ENCODE measurements at places on chromosomes 2 and 18. TPM values are rescaled to one million over a fixed set of nuclear protein-coding genes. Genes with fewer than 3 reads are reported as not detected.

GRCh38 chr2:216533609-216534008 is 35.0 kb downstream of the RPL37A start:
- DNase-seq: no peak

DLX2 gene
- 0.02 TPM for polyA plus RNA-seq

- DNase-seq: no peak
These were observed 64.5 kb downstream of the CRACDL start for GRCh38 chr2:98871506-98871905.

DNA sequence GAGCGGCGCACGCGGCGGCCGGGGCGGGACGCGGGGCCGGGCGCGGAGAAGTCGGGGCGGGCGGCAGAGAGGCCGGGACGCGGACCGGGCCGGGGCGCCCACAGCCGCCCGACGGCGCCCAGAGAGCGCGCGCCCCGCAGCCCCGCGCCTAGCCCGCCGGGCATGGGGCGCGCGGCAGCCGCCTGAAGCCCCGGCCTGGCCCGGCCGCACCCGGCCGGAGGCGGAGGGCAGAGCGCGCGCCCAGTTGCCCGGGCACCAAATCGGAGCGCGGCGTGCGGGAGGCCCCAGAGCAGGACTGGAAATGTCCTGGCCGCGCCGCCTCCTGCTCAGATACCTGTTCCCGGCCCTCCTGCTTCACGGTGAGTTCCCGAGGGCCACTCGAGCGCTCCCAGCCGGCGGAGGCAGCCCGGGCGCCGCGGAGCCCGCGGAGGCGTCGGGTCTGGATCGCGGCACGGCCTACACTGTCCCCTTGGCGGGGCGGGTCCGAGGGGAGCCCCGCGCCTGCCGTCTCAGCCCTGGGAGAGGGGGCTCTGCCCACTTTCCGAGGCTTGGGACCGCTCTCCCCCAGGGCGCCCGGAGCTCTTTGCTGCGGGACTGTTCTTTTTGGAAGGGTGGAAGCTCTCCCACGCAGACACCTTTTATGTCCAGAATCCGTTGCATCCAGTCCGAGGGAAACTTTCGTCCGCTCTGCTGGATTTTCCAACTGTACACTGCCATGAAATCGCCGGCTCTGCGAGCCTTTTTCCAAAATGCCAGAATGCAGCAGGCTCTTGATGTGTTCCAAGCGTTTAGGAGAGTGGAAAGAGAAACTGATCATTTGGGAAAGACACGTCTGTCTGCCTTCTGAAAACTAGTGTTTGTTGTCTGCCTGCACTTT is 484 bp downstream of the APCDD1 start:
- no peak for DNase-seq

GRCh38 chr18:38481576-38481975 is 916.0 kb upstream of the CELF4 start:
- no peak for DNase-seq

DNA sequence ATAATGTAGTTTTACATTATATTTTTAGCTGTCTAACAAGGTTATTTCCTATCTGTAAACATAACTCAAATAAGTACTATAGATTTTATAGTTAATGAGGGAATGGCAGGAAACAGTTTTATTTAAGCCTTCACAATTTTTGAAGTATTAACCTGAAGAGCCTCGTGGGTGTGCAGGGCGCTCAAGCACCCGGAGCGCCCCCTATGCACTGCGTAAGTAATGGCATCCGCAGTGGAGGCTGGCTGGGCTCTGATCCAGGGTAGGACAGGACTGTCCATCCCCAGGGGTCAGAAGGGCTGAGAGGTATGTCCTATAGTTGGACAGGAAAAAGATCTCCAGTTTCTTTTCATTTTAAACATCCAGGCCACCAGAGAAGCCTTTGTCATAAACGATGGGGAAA is 8.2 kb upstream of the GBX2 start:
- DNase-seq: peak; percentile 85

DNA sequence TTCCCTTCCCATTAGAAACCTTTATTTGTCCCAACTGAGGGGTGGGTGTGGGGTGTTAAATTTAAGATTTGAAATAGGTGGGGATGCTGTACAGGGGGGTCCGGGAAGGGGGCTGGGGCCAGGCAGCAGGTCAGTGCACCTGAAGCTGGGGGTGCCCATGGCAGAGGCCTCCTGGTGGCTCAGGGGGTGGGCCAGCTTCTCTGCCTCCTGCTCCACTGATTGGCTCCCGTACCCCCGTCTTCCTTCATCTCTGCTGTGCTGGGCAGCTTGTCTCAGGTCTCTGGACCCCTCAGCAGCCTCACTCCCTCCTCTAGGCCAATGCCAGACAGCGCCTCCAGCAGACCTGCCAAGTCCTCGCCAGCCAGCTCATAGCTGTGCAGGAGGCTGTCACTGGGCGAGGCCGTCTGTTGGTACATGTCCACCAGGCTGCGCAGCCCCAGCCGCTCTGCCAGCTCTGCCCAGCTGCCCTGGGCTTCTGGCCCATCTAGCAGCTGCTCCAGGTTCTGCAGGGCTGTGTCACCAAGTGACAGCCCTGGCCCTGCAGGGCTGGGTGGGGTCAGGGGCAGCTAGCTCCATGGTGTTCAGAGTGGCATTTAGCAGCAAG is 2.0 kb upstream of the ANKRD62 start:
- DNase-seq: no peak

- no peak for DNase-seq
These were observed 109.2 kb downstream of the CCDC85A start for GRCh38 chr2:56292951-56293350.

TGFA gene
- not detected for polyA plus RNA-seq

DNA sequence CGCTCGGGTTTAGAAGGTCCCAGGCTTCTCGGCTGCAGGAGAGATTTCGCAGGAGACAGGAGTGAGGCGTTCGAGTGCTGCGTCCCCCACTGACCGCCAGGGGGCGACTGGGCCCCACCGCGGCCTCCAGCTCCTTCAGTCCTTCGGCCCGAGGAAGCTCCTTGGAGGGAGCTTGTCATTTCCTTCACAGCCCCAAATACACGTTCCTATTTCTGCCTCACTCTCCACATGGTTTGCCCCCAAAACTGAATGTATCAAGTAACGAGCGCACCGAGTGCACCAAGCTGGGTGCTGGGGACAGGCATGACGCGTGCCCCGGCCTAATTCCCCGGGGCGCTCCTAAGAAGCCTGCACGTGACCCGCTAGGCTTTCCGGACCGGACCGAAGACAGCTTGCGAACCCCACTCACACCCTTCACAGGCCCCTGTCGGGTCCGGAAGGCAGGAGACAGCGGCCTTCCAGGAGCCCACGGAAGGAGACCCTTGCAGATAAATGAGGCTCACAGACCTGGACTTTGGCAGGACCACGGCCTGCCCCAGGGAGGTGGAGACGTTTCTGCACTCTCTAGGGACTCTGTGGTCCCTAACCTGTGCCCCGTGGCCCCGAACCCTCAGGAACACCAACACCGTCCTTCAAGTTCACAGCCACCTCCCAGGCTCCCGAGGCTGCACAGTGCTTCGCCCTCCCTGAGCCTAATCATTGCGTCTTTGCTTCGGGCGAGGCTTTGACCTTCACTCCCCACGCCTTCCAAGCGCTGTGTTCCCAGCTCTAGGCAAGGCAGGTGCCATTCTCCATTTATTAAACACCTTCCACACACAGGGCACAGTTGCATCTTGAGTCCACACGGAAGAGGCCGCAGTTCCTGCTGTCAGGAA is 13.0 kb upstream of the FAHD2A start:
- DNase-seq: peak; percentile 86

GRCh38 chr2:27082773-27083409 is 3.7 kb upstream of the KHK start:
- no peak for DNase-seq

GRCh38 chr2:152099367-152100050 is 665 bp upstream of the CACNB4 start:
- DNase-seq: peak; percentile 46

GRCh38 chr2:162232027-162232426 is 11.2 kb downstream of the FAP start:
- DNase-seq: no peak

- DNase-seq: no peak
These were observed 1087.5 kb upstream of the NXPH2 start for GRCh38 chr2:139867601-139868226.

DNA sequence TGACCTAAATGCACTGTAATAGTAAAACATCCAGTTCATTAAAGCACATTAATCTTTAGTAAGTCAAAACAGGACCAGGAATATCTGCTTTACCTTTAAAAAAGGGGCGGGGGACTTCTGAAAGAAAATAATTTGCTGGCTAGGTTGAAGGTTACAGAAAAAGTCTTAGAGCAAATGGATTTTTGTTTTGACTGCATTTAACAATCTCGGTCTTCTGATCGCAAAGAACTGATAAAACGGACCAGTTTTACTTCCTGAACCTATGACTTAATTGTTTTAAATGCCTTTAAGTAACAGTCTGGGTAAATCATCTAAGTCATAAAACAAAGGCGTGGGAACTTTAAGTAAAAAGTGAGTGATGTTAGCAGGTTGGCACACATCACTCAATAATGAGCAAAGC is 783 bp downstream of the BUB1 start:
- no peak for DNase-seq

GRCh38 chr2:126656431-126657147 is 631 bp downstream of the GYPC start:
- no peak for DNase-seq

GRCh38 chr2:85071096-85071495 is 62.1 kb upstream of the TCF7L1 start:
- DNase-seq: no peak

GRCh38 chr18:74019864-74020263 is 127.8 kb downstream of the FBXO15 start:
- DNase-seq: no peak

- DNase-seq: no peak
These were observed 110.5 kb downstream of the DYSF start for GRCh38 chr2:71563872-71564271.

DNA sequence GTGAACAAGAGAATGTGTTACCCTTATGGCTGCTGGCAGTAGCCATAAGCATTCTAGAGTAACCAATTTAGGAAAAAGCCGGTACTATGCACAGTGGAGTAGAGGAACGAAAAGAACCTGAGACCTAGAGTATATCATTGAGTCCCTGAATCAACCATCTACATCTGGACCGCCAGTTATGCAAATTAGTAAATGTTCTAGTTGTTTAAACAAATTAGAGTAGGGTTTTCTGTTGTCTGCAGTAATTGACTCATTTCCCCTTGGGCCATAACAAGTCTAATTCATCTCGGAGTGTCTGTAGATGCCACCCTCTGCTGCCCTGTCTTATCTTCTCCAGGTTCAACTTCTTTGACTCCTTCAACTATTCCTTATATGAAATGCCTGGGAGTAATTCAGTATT is 60.1 kb upstream of the CAPN13 start:
- no peak for DNase-seq

MAL gene
- polyA plus RNA-seq: not detected

GRCh38 chr2:33420726-33421125 is 55.7 kb upstream of the RASGRP3 start:
- DNase-seq: no peak

STARD6 gene
- not detected for polyA plus RNA-seq

GRCh38 chr18:75694292-75694691 is 266.8 kb upstream of the SMIM21 start:
- DNase-seq: no peak

DNA sequence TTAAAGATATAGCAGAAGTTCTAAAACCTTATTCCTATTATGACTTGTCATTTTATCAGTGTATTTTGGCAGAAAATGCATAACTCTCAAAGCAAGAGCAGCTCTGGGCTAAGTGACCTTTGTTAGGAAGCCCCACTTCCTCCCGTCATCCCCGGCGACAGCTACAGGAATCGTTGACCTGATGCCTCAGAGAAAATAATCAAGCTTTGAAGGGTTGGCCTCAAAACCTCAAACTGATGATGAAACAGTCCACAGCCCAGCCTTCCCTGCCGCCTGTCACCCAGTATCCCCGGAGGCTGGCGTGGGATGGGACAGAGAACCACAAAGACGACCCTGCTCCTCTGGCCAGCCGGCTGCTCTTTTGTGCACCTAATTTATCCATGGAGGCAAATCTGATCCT is 65.3 kb downstream of the KCNF1 start:
- peak; percentile 37 for DNase-seq

- no peak for DNase-seq
These were observed 71.2 kb downstream of the MREG start for GRCh38 chr2:215942194-215942593.

DNA sequence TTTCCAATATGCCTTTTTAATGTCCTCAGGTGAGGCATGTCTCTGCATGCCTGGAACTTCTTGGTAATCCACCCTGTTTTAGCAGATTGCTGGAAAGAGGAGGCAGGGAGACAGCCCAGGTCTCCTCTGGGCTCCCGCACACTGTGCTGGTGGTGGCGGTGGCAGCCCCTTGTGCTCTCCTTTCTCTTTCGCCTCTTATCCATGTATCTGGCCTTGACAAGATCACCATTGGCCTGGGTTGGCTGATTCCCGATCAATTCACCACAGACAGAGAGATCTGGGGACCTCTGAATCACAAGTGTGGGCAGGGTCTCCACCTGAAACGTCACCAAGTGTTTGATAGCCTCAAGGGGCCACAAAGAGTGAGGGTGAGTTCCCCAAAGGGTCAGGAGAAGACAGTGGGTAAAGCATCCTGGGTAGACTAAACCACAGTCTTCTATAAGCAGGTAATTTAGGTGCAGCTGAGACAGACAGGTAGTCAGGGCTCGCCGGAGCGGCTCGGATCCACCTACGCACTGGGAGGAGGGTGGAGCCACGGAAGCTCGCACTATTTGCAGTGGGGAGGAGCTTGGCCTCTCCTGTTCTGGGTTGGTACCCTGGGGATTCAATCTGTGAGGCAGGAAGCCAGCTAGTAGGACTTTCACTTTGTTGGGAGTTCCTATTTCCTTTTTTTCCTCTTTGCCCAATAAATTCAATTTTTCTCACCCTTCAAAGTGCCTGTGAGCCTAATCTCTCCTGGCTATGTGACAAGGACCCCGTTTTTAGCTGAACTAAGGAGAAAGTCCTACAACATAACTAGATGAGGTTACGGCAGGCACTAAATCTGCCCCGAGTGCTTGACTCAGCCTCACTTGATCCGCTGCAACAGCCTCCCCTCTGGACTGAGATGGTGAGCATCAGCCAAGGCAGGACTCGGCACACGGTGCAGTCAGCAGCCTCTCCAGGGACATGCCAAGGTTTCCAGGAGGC is 57.6 kb downstream of the SLC4A3 start:
- DNase-seq: no peak
